ENCODE measurements at places on chromosomes 7 and 10.
A peak's percentile ranks its signal among the peaks of the same experiment; 100 is the strongest.

GRCh38 chr10:79345241-79346011, 1.8 kb upstream of the PPIF start:
- no peak for DNase-seq

DNA sequence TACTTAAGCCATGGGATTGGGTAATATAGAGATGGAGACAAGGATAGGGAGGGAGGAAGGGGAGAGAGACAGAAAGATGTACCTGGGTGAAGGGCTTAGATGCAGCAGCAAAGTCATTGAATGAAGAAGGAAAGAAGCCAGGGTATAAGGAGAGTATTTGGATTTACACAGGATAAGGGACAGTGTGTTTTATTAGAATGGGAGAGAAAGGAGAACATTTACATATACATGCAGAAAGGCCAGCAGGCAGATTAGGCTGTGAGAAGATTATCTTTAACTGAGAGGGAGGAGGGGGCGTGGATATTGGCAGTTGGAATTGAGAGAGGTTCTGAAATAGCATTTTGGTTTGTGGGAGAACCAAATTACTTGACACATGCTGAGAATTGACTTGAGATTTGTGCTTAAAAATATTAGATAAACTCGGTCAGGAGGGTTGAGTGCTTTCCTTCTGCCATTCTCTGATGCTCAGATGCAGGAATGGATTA, 161.5 kb upstream of the ZNF804B start:
- no peak for DNase-seq

DNA sequence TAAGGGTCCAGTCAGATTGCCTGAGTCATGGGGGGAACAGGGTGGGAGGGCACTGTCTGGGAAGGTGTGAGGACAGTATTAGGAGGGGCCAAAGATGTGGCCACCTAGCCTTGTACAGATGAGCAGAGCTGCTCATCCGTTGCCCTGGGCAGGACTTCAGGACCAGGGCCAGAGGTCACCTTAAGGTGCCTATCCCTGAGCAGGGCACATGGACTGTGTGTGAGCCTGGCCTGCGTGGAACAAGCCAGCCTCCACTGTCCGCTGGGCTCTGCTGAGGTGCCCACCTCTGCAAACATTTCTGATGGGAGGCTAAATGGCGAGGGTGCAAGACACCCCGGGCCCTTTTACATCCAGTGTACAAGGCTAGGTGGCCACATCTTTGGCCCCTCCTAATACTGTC, 3.4 kb upstream of the OPN1SW start:
- no peak for DNase-seq

GRCh38 chr7:77738871-77739270, 42.6 kb downstream of the RSBN1L start:
- no peak for DNase-seq

DNA sequence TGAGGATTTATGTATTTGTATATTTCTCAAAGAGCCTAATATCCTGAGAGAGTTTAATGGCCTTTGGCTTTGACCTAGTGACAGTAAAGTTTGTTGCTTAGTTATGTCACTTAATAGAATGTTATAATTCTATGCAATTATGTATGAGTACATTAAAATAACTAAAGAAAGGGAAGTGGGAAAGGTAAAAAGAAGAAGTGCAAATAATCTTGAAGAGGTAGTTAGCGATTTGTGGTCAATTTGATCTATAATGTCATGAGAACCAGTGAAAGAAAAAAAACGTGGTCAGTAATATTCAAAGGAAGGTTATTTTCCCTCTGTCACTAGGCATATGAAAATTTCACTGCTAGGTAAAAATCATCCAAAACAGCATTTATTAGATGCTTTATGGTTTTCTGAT, 143.4 kb upstream of the LSM8 start:
- no peak for DNase-seq

DNA sequence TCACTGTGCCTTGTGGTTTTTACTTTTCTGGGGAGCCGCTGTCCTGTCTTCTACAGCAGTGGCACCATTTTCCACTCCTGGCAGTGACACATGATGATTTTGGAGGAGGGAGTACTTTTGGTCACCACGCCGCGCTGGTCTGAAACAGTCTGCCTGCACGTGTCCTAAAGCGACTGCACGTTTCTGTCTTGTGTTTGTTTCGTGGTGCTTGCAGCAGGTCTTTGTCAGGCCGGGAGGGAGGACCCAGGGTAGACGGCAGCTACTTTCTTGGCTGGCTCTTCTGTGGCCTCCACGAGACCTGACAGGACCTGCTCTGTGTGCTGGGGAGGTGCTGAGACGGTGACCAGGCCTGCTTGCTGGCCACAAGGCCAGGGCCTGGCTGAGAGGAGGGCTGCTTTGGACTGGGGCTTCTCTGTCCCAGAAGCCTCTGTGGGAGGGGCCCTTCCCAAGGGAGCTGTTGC, 82.0 kb downstream of the GLRX3 start:
- no peak for DNase-seq

DNA sequence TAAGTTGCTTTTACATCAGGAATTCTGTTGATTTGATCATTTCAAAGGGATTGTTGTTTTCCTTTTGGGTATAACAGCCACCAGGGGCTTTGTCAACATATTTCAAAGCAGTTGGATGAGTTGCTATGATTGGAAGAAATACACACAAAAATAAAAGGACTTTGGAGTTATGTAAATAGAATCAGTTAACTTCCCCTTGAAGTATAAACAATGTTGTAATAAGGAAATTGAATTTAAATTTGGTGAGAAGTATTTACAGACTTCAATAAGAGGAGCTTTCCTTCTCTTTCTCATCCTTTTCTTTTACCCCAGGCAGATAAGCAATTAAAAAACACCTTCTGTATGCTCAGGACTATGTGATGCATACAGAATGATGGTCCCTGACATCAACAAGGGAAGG, 199.7 kb downstream of the LHFPL3 start:
- DNase-seq = no peak

DNA sequence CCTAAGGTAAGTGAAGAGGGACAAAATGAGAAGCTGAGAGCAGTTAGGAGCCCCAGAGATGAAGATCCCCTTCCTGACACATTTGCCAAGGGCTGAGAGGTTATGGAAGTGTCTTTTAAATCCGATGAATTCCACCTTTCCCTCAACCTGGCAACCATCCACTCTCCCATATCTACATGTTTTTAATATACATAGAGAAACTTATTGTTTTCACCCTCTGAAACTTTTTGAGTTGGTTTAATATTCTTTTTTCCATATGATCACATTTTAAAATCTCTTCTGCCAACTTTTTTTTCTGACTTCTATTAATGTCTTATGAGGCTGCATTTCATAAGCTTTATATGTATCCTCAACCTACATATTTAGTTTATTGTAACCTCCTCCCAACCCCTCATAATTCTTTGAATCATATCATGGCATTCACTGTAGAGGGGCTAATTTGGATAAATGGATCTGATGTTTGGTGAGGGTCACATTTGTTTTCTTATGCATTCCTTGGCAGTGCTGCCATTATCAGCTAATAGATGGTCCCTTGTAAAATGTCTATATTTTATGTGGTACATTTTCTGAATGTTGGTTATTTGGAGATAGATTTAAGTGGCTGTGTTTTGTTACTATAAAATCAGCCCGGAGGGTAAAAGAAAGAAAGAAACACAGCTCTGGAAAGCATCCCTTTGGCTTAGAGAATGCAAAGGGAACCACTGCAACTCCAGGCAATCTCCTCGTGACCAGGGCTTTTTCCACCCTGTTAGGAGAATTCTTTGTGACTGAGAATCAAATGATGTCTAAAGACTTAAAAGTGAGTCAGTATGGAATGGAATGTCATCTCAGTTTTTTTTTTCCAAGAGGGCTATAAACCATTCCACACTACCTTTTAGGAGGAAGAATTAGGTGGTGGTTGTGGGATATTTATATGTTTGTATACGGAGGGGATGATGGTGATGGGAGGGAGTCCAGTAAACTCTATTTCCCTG, 334.4 kb downstream of the SUGCT start:
- no peak for DNase-seq

DNA sequence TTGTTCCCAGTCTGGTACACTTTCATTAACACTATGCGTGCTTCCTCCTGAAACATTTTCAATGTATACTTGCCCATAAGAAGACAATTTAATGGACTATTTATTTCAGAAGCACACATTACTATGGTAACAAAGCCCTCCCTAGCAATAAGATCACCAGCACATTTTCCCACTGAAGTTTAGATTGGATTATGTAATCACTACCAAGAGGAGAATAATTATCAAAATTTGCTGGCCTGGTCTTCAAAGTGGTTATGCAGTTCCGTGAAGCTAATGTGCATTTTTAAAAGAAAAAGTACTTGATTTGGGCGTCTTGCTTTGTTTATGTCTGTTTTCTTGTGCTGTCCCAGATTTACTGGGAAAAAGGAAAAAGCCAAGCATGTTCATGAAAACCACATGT, 61.9 kb downstream of the AP3M1 start:
- no peak for DNase-seq

- DNase-seq = no peak
Observed at GRCh38 chr7:53022893-53023292, 12.5 kb upstream of the POM121L12 start.

- no peak for DNase-seq
Observed at GRCh38 chr10:65518379-65518778, 1407.5 kb upstream of the LRRTM3 start.

DNA sequence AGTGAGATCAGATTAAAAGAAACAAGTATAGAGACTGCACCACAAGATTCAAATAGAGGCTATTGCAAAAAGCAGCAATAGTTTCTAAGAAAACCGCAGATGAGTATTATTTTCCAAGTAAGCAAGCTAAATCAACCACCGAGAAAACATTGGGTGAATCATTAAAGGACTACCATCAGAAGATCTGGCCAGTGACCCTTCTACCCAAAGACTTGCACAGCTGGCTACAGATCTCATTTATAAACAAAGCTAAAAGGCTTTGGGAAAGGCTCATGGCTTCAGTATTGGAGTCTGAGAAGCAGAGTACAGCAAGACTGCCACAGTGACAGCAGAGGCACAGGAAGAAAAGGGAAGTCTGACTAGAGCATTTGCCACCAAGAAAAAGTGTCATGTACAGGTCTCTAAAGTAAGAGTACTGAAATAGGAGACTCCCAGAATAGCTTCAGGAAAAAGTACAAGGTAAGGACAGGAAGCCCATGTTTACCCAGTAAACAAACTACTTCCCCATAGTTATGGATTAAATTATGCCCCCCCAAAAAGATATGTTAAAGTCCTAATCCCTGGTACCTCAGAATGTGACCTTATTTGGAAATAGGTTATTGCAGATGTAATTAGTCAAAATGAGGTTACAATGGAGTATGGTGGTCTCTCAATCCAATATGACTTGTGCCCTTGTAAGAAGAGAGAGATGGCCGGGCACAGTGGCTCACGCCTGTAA, 19.0 kb downstream of the STEAP1 start:
- DNase-seq = no peak

- DNase-seq = no peak
Observed at GRCh38 chr10:90644165-90644564, 213.7 kb downstream of the HTR7 start.

DNA sequence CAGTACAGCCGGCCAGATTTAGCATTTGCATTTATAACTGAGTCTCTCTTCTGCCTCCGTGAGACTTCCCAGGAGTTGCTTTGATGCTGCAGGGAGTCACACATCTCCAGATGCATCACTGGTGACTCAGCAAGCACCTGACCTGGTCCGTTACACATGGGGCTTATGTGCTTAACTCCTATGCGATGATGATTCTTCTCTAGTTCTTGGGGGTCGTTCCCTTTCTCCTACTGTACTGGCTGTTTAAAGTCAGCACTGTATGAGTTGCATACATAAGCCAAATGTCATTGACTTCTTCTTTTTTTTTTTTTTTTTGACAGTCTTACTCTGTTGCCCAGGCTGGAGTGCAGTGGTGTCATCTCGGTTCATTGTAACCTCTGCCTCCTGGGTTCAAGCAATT, 13.0 kb upstream of the AKR1E2 start:
- no peak for DNase-seq

DNA sequence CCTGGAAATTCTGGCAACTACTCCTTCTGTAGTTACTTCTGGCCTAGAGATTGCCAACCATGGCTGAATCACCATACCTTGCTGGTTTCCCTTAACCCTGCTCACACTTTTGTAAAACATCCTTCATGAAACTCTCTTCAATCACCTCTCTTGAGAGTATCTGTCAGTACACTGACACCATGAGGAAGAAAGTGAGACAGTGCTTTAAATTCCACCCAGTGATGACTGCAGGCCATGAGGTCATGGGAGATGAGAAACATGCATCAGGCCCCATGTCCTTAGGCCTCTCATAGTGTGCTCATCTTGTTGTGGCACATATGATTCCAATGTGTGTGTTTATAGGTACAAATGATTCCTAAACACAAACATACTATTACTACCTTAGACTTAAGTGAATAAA, 24.6 kb upstream of the NAMPT start:
- no peak for DNase-seq

- DNase-seq = peak; percentile 34
Observed at GRCh38 chr7:18666107-18666728, 170.7 kb downstream of the HDAC9 start.

DNA sequence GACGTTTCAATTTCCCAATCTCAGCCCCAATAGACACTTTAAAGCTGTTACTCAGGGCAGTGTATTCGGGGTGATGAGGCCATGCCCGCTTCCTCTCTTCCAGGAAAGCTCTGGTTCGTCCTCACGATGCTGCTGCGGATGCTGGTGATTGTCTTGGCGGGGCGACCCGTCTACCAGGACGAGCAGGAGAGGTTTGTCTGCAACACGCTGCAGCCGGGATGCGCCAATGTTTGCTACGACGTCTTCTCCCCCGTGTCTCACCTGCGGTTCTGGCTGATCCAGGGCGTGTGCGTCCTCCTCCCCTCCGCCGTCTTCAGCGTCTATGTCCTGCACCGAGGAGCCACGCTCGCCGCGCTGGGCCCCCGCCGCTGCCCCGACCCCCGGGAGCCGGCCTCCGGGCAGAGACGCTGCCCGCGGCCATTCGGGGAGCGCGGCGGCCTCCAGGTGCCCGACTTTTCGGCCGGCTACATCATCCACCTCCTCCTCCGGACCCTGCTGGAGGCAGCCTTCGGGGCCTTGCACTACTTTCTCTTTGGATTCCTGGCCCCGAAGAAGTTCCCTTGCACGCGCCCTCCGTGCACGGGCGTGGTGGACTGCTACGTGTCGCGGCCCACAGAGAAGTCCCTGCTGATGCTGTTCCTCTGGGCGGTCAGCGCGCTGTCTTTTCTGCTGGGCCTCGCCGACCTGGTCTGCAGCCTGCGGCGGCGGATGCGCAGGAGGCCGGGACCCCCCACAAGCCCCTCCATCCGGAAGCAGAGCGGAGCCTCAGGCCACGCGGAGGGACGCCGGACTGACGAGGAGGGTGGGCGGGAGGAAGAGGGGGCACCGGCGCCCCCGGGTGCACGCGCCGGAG, 2.6 kb downstream of the GJD4 start:
- no peak for DNase-seq
